ENCODE measurements at places on chromosomes 7 and 10. TPM values are rescaled to one million over a fixed set of nuclear protein-coding genes. Genes with fewer than 3 reads are reported as not detected.

IFIT1 gene
- 17.3 TPM for total RNA-seq

MMP21 gene
- not detected for total RNA-seq

MDH2 gene
- total RNA-seq, result 97.0 TPM

CHAT gene
- not detected for total RNA-seq

ADCY1 gene
- 0.80 TPM for total RNA-seq

- DNase-seq, result no peak
Measured at GRCh38 chr7:129295015-129295423, 70.2 kb downstream of the AHCYL2 start.

DNA sequence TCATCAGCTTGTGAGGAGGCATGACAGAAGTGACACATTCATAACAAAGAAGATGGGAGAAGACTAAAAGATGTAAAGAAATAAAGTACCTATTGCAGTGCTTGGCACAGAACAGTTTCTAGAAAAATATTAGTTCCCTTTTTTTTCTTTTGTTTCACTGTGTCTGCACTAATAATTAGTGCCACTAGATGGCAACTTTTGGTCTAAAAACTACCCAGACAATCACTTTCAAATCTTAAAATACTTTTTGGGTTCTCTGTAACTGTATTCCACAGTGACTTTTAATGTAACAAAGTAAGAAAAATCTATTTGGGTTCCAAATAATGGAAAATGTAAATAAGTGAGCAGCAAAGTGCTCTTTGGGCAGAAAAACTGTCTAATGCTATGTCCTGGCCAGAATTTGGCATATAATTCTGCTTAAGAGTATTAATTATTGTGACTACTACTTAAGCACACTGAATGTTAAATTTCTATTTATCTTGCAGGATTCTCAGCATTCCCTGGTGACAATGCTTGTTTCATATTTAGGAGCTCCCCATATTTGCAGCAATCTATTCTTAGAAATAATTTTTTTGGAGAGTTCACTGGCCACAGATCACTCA is 134.8 kb upstream of the KIF5B start:
- DNase-seq, result no peak

GRCh38 chr10:10826125-10826524 is 191.5 kb upstream of the CELF2 start:
- peak; percentile 2 for DNase-seq

DNA sequence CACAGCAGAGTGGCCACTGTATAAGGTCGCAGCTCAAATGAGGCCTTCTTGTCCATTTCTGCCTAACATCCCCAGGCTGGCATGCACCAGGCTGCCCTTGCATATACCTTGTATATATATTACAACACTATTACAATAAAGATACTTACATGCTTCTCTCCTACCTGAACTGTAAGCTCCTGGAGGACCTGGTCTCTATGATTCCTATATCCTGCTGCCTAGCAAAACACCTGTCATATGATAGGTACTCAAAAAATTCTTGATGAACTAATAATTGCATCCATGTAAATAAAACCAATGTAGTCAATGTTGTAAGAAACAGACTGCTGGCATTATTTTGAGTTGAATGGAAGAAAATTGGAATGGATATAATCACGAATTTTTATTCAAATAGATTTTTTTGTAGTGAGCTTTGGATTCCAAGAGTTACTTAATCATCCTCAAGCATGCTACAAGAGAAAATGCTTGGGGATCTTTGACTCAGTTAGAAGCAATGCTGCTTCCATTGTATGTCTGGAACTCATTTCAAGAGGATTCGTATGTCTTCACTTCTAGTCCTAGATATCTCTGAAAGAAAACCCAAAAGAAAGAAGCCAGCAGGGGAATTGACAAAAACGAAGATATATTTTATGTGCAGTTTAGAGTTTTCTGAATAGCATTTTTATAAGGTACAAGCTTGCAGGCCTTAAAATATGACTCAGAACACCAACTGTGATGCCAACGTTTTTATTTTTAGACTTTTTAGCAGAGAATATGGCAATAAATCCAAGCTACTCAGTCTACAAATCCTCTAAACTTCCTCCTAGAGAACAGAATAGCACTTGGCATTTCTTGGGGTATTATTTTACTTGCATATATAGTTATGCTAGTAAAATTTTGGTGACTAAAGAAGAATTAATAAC is 53.1 kb downstream of the OSBPL3 start:
- DNase-seq, result no peak

DNA sequence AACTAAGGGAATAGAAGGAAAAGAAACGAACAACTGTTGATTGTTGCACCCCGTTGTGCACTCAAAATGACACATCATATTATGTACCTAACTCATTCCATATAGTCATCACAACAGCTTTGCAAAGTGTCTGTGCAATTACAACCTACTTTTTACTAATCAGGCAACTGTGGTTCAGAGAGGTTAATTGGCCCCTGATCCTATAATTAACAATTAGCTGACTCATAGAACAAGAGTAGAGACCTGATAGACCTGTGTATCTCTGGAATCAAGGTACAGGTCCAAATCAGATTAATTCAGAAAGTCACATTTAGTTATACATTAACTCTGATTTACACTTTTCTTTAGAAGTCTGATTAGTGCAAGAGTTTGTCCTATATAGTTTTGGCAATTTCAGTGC is 122.5 kb upstream of the CDK13 start:
- DNase-seq, result no peak

GRCh38 chr7:10085231-10085630 is 888.4 kb upstream of the PHF14 start:
- DNase-seq, result no peak

DNA sequence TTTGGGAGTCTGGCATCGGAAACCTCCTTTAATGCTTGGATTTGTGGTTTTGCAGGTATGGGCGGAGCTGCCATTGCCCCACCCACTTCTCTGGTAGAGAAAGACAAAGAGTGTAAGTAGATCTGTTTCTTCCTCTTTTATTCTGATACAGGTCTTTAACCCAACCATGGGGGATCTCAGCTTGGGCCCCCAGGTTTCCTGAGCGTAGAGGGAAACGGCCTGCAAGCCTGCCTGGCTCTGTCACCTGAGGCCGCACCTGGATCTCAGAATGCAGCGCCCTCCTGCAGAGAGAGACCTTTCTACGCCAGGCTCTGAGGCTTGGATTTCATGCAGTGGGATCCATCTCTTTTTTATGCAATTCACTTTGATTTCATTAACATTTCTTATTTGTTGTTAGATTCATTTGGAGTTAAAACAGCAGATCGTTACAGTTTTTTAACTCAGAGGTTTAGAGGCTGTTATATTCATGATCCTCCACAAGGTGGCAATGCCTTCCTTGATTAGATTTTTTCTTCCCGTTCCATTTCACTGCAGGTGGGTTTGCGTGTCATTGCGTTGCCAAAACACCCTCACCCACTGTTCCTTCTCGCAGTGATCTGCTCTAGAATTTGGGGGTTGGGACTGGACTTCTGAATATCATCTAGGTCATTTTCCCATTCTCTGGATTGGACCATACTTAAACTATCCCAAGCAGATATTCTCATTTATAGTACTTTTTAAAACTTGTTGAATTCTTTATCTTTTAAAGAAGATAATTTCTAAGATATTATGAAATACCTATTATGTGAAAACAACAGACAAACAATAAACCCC is 20.0 kb downstream of the RBM17 start:
- no peak for DNase-seq

GRCh38 chr7:68176974-68177373 is 1180.3 kb downstream of the TYW1 start:
- peak; percentile 17 for DNase-seq

DNA sequence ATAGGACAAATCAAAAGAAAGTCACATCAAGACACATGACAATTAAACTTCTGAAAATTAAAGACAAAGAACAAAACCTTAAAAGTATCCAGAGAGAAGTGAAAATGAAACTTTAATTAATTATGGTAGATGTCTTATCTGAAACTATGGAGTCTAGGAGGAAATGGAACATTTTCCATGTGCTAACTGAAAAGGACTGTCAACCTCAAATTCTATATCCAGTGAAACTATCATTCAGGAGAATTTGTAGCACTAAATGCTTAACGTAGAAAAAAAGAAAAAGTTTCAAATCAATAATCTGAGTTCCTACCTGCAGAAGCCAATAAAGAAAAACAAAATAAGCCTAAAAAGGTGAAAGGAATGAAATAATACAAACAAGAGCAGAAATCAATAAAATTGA is 33.1 kb upstream of the C10orf71 start:
- DNase-seq, result no peak

All from Daoy (cell line).